Melanocyte of skin (primary cell): ENCODE measurements at places on chromosomes 7 and 10. TPM values are rescaled to one million over a fixed set of nuclear protein-coding genes. Genes with fewer than 3 reads are reported as not detected.

Gene MTERF1
- 11.4 and 13.4 TPM in 2 replicates for total RNA-seq

Gene CALCR
- under 0.01 TPM in 1 of 2 replicates, not detected in the other for total RNA-seq

Gene PRSS2
- not detected in 2 replicates for total RNA-seq

Gene ZFAND2A
- total RNA-seq, result 6.0 and 19.3 TPM in 2 replicates

Gene EXOSC1
- total RNA-seq, result 29.9 and 32.7 TPM in 2 replicates

Gene PON1
- not detected in 2 replicates for total RNA-seq

Gene ATXN7L1
- 10.3 and 10.5 TPM in 2 replicates for total RNA-seq

Gene GTF2IRD1
- 6.6 and 7.7 TPM in 2 replicates for total RNA-seq

Gene ZNF735
- total RNA-seq, result not detected in 2 replicates

Gene LIPF
- total RNA-seq, result not detected in 2 replicates

Gene GJD4
- total RNA-seq, result not detected in 2 replicates

Gene PGAM1
- 564 and 625 TPM in 2 replicates for total RNA-seq

Gene WNT8B
- not detected in 2 replicates for total RNA-seq

Gene TRIL
- total RNA-seq, result 0.34 and 0.73 TPM in 2 replicates

Gene KCNMA1
- 0.34 and 2.2 TPM in 2 replicates for total RNA-seq

Gene CALML5
- total RNA-seq, result not detected in 2 replicates

Gene EEF1AKMT2
- 15.3 and 27.5 TPM in 2 replicates for total RNA-seq

Gene NAT16
- total RNA-seq, result not detected in 2 replicates

Gene GNAT3
- not detected in 2 replicates for total RNA-seq

Gene FANK1
- 1.4 and 2.9 TPM in 2 replicates for total RNA-seq

Gene AGR3
- total RNA-seq, result not detected in 2 replicates

Gene SFTPA1
- total RNA-seq, result not detected in 2 replicates

Gene SFR1
- 9.3 and 13.9 TPM in 2 replicates for total RNA-seq

Gene MEIG1
- total RNA-seq, result not detected in 2 replicates

Gene TRIM50
- total RNA-seq, result not detected in 2 replicates

Gene CABCOCO1
- total RNA-seq, result 0.69 and 0.73 TPM in 2 replicates
